ENCODE measurements at places on chromosomes 5 and 9. TPM values are rescaled to one million over a fixed set of nuclear protein-coding genes. Genes with fewer than 3 reads are reported as not detected.
A peak's percentile ranks its signal among the peaks of the same experiment; 100 is the strongest.

Gene PSMD5
- 48.3 TPM for total RNA-seq

- peak; percentile 35 for DNase-seq
These were observed 66.3 kb downstream of the MAT2B start for GRCh38 chr5:163571744-163572143.

DNA sequence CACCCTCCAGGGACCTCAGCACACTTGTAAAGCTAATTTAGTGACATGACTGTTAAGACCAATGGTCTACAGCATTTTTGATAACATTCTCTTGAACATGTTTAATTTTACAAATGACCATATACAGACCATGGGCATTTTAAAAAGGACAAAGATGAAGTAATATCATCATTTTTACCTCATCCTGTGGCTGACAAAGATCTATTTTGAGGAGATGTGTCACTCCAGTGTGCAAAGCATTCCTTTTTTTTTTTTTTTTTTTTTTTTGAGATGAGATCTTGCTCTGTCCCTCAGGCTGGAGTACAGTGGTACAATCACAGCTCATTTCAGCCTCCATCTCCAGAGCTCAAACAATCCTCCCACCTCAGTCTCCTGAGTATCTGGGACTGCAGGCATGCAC is 118.2 kb upstream of the TBC1D2 start:
- no peak for DNase-seq

Gene ROR2
- total RNA-seq, result 2.1 TPM

Gene APC
- 65.1 TPM for total RNA-seq

Gene FOXI1
- 1.3 TPM for total RNA-seq

Gene PCDHGB5
- total RNA-seq, result 19.8 TPM

Gene NRARP
- total RNA-seq, result 3.5 TPM

Measured in breast epithelium (tissue), 4 donors.